LNCaP clone FGC (cell line): ENCODE measurements at places on chromosomes 3 and 15.

DNA sequence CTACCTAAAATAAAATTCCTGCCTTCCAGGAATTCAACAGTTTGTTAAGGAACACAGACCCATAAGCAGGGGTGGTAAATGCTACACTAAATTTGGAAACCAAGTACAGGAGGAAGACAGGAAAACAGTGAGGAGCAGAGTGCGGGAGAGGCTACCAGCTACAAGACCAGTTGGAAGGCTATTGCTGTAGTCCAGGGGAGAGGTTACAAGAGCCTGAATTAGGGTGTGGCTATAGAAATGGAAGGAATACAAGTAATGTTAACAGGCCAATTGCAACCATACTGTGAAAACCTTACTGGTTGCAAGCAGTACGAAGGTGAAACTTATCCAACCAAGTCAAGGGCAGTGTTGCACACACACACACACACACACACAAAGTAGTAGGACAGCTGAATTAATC is 880 bp upstream of the ARMC8 start:
- no peak for DNase-seq

GRCh38 chr15:75214293-75215096 is 12.8 kb downstream of the C15orf39 start:
- no peak for DNase-seq

- no peak for DNase-seq
Measured at GRCh38 chr3:53132347-53132746, 2.1 kb upstream of the RFT1 start.

DNA sequence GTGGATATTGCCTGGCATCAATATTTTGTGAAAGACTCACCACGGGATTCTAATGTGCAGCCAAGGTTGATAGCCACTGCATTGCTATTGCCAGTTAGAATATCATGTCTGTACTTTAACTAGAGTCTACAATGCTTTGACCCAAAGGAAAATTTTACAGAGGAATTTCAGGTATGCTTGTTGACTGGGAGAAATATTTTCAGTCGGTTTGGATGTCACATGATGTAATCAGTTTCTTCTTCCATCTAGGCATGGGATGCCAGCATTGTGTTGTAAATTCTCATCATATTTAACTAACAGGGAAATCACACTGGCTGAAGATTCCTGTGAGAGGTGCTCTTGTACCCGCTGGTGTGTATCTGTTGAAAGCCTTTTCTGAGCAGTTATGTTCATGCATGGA is 508.9 kb upstream of the ADAMTS9 start:
- no peak for DNase-seq

GRCh38 chr3:188839187-188839695 is 332.5 kb upstream of the TPRG1 start:
- DNase-seq: peak; percentile 93

GRCh38 chr3:5016211-5017161 is 37.2 kb downstream of the BHLHE40 start:
- no peak for DNase-seq

- peak; percentile 85 for DNase-seq
Measured at GRCh38 chr3:108437439-108437838, 73.0 kb downstream of the MYH15 start.

- no peak for DNase-seq
Measured at GRCh38 chr3:125695688-125696087, 100.4 kb upstream of the OSBPL11 start.

GRCh38 chr3:82467051-82467450 is 705.6 kb upstream of the GBE1 start:
- DNase-seq: no peak

GRCh38 chr3:195238586-195239118 is 32.3 kb downstream of the XXYLT1 start:
- no peak for DNase-seq

DNA sequence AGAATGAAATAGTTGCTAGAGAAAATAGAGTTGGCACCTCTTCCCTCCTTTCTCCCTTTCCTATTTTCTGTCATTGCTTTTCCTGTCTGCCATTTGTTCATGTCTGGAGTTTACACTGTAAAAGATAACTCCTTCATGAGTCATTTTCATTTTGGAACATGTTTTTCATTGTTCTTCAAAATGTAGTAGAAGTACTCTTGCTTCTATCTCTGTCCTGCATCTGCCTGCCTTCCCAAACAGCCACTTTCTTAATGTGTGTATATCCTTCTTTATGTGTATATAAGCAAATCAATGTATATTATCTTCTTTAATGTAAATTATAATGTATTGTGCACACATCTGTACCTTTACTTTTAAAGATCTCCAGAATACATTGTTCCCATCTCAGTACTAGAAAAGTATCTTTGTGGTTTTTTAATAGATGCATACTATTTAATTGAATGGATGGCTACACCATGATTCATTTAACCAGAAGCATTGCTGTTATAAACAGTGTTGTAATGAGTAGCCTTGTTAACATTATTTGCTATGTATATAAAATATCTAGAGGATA is 41.1 kb downstream of the TSC22D2 start:
- no peak for DNase-seq

GRCh38 chr3:140863580-140864009 is 78.0 kb upstream of the SLC25A36 start:
- peak; percentile 50 for DNase-seq

DNA sequence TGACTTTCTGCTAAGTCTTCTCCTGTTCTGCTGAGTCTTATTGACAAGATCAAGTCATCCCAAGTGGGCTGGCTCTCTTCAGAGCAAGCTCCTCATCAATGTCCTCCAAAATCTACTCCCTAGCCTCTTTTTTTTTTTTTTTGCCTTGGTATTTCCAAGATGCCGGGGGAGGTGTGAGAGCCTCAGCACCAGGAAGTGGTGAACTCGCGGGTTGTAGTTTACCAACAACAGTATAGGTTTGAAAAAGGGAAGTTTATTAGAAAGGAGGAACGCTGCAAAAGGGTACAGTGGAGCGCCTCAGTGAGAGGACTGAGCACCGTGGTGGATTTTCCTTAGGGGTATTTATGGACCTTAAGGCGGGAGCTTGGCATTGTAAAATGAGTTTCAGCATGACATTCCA is 94.3 kb upstream of the SGO1 start:
- no peak for DNase-seq

- no peak for DNase-seq
Measured at GRCh38 chr15:50487287-50487686, 59.2 kb downstream of the USP50 start.

- no peak for DNase-seq
Measured at GRCh38 chr3:7999384-7999783, 502.2 kb upstream of the LMCD1 start.

GRCh38 chr3:46931631-46932331 is 44.8 kb downstream of the CCDC12 start:
- DNase-seq: no peak

GRCh38 chr15:92682741-92683510 is 27.4 kb upstream of the FAM174B start:
- no peak for DNase-seq

GRCh38 chr3:13496879-13497278 is 16.8 kb downstream of the HDAC11 start:
- no peak for DNase-seq

GRCh38 chr3:165440380-165440779 is 244.2 kb upstream of the SLITRK3 start:
- DNase-seq: no peak

- DNase-seq: no peak
Measured at GRCh38 chr15:23797747-23798446, 110.8 kb upstream of the NDN start.

DNA sequence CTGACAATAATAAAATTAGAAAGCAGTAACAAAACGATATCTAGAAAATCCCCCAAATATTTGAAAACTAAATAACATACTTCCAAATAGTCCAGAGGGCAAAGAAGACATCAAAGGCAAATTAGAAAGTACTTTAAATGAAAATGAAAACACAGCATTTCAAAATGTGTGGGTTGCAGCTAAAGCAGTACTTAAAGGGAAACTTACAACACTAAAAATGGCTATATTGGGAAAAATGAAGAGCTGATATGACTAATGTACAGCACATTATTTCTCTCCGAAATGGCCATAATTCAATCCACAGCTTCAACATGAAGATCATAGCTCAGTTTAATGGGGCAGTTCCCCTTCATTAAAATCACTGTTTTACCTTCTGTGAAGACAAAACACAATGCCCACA is 71.9 kb downstream of the FBXL22 start:
- DNase-seq: no peak

- DNase-seq: no peak
Measured at GRCh38 chr15:92561754-92562153, 93.8 kb downstream of the FAM174B start.

- DNase-seq: no peak
Measured at GRCh38 chr15:65217526-65218482, 6.5 kb upstream of the CILP start.

- peak; percentile 46 for DNase-seq
Measured at GRCh38 chr3:172341482-172342059, 106.7 kb downstream of the GHSR start.

GRCh38 chr15:76328106-76328696 is 8.4 kb upstream of the ISL2 start:
- no peak for DNase-seq

GRCh38 chr15:40358471-40359353 is 693 bp downstream of the DISP2 start:
- no peak for DNase-seq

DNA sequence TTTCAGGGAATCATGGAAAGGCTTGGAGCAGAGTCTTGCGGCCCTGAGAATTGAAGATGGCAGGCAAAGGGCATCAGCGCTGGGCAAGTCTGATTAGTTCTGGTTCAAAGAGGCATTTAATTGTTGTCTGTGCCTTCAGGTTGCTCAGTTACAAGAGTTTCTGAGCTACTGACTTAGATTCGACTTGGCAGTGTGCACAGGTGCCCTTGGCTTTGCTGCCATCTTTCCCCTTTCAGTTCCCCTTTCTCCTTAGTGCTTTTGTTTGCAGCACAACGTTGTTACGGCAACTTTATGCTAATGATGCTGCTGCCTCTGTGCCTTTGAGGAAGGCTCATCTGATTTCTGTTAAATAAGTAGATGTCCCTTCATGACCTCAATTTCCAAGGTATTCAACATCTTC is 12.5 kb downstream of the P2RY14 start:
- DNase-seq: no peak

- no peak for DNase-seq
Measured at GRCh38 chr3:171743327-171744157, 66.7 kb downstream of the PLD1 start.
